ENCODE measurements at places on chromosomes 1 and 21.

GRCh38 chr1:81525085-81525484 lies 275.6 kb upstream of the ADGRL2 start:
- DNase-seq, result no peak

GRCh38 chr1:221521686-221522085 lies 220.2 kb downstream of the DUSP10 start:
- DNase-seq, result no peak

- no peak for DNase-seq
Measured at GRCh38 chr1:150543500-150544143, 5.6 kb upstream of the ADAMTSL4 start.

DNA sequence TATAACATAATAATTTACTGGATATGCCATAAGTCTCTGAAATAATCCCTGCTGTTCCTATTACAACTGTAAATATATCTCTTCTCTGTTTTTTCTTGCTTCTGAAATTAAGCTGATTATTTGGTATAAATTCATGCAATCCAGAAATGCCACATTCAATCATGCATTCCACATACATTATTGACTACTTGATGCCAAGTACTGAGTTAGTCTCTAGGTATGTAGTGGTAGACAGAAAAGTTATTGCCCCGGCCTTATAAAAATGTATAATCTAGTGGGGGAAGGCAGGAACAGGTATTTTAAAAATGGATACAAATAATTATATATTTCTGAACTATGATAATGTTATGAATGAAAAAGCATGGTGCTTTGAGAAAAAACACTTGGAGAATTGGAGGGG lies 338.6 kb upstream of the SNX7 start:
- no peak for DNase-seq

DNA sequence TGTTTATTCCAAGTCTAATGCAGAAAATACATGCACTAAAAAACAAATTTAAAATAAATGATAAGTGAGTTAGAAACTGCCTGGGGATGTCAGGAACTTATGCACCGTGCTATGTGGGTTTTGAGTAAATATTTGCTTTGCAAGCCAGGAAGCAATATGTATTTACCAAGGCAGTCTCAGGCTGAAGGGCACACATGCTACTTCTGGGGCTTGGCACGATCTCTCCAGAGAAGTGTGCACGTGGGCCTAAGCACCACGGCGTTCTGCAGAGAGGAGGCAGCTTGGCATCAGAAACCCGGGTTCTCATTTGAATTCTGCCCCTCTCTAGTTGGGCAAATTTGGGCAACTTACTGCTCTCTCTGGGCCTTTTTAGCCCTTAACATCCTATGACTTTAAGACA lies 72.6 kb upstream of the ROR1 start:
- DNase-seq, result no peak

DNA sequence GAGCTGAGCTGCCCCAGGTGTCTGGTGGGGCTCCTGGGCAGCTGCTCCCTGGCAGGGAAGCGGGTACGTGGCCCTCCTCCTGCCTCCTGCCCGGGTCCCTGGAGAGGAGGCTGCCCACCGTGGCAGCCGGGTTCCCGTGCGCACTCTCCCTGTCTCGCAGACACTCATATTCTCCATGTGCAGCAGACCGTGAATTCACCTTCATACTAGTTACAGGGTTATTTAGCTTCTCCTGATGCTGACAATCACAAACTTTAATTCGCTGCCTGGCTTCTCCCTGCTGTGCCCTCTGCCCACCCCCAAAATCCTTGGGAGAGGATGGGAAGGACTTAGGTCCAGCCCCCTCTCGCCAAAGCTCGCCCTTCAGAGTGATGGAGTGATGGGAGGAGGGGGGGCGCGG lies 95.3 kb downstream of the CASZ1 start:
- no peak for DNase-seq

- no peak for DNase-seq
Measured at GRCh38 chr1:189816558-189816957, 661.1 kb downstream of the BRINP3 start.

GRCh38 chr1:23473037-23473800 lies 10.8 kb downstream of the ASAP3 start:
- no peak for DNase-seq

DNA sequence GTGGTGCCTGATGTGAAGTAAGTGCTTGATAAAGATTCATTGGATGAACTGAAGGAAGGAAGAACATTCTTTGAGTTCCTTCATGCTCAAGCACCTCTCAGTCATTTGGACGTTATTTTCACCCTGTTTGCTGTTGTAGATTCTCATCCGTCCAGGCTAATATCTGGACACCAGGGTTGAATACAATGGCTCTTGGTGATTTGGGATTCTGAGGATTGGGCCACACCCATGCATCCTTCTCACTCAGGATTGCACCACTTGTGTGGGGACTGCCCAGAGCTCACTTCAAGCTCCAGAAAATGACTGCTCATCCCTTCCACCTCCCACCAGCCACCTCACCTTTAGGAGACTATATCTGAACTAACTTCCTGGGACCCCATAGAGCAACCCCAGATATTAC lies 117.1 kb upstream of the IPO9 start:
- no peak for DNase-seq

- no peak for DNase-seq
Measured at GRCh38 chr21:37292941-37293340, 25.8 kb upstream of the VPS26C start.

DNA sequence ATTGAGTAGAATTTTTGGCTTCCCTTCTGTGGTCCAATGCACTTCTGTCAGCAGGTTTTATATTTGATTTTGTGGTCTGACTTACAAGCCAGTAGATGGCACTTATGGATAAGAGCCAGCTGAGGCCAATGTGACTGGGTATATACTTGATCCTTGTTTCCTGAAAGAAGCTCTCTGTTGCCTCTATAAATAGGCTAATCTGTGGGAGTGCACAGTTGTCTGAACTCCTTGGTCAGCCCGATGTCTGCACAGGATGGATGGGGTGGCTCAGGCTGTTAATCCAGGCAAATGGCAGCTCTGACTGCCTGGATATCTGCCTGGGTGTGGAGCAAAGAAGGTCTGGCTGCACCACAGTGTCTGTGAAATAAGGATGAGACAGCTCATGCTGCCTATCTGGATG lies 1183.7 kb upstream of the PRMT6 start:
- DNase-seq, result no peak

- peak; percentile 42 for DNase-seq
Measured at GRCh38 chr1:175192630-175193526, at the start of gene KIAA0040. Gene KIAA0040, minus strand, starts transcription at chr1:175192776. Its CDS starts 31,763 bp downstream, at chr1:175161013.

DNA sequence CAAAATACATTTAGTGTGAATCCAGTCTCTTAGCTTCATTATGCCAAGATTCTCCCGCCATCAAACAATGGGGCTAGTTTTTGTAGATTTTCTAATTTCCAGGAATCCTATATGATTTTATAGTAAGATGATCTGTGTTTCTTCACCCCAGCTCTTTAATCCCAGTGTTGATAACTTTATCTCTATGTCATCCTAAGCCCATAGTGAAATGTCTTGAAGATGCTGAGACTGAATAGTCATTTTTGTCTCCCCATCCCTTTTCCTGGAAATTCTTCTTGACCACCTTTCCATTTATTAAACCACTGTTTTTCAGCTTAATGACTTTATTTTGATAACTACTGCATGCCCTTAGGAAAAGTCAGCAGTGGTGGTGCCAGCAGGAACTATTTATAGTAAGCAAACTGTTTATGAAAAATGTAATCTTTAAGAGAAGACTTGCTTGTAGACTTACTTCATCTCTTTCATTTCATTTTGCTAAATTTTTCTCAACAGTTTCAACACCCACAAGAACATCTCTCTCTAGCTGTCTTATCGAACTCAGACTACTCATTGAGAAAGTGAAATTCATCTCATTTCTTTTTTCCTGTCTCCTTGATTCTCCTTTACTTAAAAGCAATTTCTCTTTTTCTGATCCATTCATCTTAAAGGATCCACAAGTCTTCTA lies 116.6 kb downstream of the NTMT2 start:
- no peak for DNase-seq

DNA sequence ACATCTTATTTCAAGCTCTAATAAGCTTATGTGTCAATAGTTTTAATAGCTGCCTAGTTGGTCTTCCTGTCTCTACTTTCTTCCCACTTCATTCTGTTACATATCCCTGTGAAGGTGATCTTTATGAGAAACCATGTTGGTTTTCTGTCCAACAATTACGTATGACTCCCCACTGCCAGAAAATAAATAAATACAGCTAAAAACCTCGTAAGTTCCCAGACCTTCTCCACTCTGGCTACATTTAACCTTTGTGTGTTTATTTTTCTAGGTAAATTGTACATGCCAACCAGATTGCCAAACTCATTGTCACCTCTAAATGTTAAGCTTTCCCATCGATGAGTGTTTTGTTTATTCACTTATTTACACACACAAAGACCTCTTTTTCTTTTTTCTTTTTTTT lies 147.2 kb downstream of the CRB1 start:
- DNase-seq, result no peak
